T-helper 2 cell treated with Interferon-gamma antibody and Interleukin-4, amounts not matched to agents 5 μg/mL and 100 μg/mL, for 36 hours (primary cell): ENCODE measurements at places on chromosomes 12 and 14.
A peak's percentile ranks its signal among the peaks of the same experiment; 100 is the strongest.

DNA sequence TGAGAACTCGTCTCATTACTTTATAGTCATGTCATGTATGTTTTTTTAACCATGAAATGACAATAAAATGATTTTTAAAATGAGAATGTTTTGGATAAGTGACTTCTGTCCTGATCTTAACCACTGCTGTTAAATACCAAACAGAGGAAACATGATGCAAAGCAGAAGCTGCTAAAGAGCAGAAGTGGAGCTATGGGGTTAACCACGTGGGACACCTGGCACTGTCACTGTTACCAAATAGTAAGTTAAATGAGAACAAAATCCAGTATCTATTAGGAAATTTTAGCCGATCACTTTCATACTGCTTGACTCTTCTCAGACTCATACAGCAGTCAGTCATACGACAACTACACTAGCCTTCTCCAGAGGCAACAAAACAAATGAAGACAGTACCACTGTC is 82.4 kb downstream of the SCAF11 start:
- no peak overlapping the region for H3K27ac ChIP-seq
- no peak overlapping the region for H3K4me3 ChIP-seq
- H3K4me1 ChIP-seq = no peaks in the 10 kb centered on the region
- no peaks in the 10 kb centered on the region for H3K27me3 ChIP-seq

DNA sequence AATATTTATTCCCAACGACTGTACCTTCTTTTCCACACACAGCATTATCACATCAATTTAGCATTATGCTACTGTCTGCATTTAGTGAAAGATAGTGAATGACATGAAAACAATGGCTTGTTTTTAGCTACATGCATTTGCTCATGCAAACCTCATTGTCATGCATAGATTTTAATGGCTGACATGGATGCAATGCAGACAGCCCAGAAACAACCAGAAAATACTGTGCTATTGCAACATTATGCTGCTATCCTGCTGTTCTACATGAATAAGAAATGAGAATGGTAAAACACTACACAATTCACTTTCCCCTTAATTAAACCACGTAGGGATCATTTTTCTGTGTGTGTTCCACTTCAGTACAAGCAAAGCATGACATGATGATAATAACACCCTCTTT is 90.8 kb downstream of the LIN7A start:
- no peak overlapping the region for H3K27ac ChIP-seq
- H3K4me1 ChIP-seq = no peaks in the 10 kb centered on the region
- H3K4me3 ChIP-seq = no peak overlapping the region

DNA sequence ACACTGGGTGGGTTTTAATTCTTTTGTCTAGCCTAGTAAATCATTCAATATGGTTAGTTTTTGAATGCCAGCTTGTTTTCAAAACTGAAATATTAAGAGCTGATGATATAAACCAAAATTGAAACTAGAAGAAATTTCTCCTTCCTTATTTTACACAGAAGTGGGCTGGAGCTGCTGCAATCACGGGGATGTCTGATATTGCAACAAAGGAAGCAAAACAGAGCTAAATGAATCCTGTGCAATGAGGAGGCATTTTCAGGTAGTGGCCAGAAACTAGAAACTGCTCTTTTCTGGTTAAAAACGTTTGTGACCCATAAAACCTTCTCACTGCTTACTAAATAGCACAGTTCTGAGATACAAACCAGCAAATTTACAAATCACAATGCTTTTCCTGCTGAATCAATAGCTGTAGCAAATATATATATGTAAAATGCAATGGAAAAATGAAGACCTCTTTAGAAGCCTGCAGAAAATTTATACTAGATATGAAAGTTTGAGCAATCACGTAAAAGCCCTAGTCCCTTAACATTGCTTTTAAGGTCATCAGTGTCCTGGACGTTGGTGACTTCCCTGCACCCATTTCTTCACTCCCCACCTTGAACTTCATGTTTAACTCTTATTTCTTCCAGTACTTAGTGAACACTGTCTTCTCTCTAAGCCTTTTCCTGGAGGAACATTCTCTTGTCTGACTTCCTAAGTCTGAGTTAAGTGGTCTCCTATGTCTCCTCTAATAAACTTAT is 15.9 kb upstream of the LRRK2 start:
- H3K27me3 ChIP-seq = no peaks in the 10 kb centered on the region
- no peak overlapping the region for H3K4me3 ChIP-seq
- H3K27ac ChIP-seq = no peak overlapping the region
- H3K36me3 ChIP-seq = no peaks in the 10 kb centered on the region

DNA sequence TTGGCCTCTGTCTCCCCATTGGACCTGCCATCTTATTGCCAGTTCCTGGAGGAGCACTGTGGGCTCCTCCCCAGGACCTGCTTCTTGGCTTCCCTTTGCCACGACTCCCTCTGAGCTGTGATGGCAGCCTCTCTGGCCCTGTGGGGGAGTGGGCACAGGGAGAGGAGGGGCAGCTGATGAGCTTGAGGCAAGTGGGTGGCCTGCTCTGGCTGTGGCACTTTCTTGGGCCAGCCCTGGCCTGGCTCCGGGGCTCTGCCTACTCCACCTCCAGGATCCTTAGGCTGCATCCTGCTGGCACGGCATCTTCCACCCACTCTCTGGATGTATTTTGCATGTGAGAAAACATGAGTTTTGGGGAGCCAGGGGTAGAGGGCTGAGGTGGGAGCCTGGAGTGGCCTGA is 32.6 kb upstream of the MUCL1 start:
- no peaks in the 10 kb centered on the region for H3K36me3 ChIP-seq
- no peak overlapping the region for H3K4me3 ChIP-seq
- no peak for DNase-seq
- H3K4me1 ChIP-seq = no peaks in the 10 kb centered on the region

DNA sequence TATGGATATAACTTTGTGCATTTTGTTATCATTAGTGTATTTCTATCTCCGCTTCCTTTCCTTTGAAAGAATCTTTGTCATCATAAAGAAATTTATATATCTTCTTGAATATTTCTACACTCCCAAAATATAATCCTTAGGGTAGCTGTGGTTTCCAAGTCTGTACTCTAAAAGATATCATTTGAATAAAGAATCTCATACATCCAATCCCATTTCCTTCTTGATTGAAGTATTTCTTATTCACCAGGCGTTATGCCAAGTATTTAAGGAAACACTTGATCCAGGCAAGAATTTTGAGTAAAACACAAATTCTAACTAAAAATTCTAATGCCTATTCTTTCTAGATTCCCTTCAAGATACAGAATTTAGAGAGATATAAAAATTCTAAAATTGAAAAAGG is 821.8 kb downstream of the GALC start:
- DNase-seq = no peak
- no peaks in the 10 kb centered on the region for H3K4me1 ChIP-seq
- no peak overlapping the region for H3K4me3 ChIP-seq

GRCh38 chr14:38202444-38203191 is 5.1 kb upstream of the SSTR1 start:
- H3K4me1 ChIP-seq = no peaks in the 10 kb centered on the region
- H3K4me3 ChIP-seq = no peak overlapping the region
- no peak for DNase-seq

GRCh38 chr12:95703986-95704385 is 86.6 kb downstream of the NTN4 start:
- H3K36me3 ChIP-seq = no peaks in the 10 kb centered on the region
- H3K27me3 ChIP-seq = peaks cover 7% of the 10 kb centered on the region
- no peak for DNase-seq
- H3K4me1 ChIP-seq = no peaks in the 10 kb centered on the region
- no peak overlapping the region for H3K27ac ChIP-seq

- no peaks in the 10 kb centered on the region for H3K4me1 ChIP-seq
- H3K27me3 ChIP-seq = no peaks in the 10 kb centered on the region
- no peak overlapping the region for H3K4me3 ChIP-seq
- no peak overlapping the region for H3K27ac ChIP-seq
- DNase-seq = no peak
Measured at GRCh38 chr12:117412465-117413188, 51.2 kb upstream of the NOS1 start.

- H3K27ac ChIP-seq = no peak overlapping the region
- H3K4me3 ChIP-seq = no peak overlapping the region
- DNase-seq = no peak
- no peaks in the 10 kb centered on the region for H3K36me3 ChIP-seq
Measured at GRCh38 chr12:100955139-100955538, 160.6 kb downstream of the ANO4 start.

DNA sequence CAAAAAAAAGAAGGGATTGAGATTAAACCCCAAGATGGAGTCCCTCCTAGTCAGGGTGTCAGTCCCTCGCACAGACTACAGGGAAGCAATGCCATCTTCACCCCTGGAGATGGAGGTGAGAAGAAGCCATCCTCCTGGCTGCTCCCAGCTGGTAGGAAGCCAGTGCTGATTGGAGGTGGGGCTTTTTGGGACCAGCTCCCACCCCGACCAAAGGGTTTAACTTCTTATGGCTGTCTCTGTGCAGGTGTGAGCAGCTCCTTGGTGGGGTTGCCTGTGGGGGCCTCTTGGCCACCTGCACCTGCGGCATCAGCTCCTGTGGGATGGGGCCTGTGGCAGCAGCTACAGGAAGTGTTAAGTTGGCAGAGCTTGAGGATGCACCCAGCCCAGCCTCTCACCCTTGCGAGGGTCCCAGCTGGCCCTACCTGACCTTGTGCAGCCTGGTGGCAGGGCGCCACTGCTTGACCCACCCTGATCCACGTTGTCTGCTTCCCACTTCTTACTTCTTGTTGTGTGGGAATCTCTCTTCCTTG is 3.8 kb upstream of the KRT86 start:
- DNase-seq = no peak
- H3K4me3 ChIP-seq = no peak overlapping the region
- H3K27me3 ChIP-seq = peaks cover 37% of the 10 kb centered on the region
- H3K27ac ChIP-seq = no peak overlapping the region
- no peaks in the 10 kb centered on the region for H3K4me1 ChIP-seq

- no peak for DNase-seq
- no peaks in the 10 kb centered on the region for H3K36me3 ChIP-seq
- H3K4me1 ChIP-seq = no peaks in the 10 kb centered on the region
- no peak overlapping the region for H3K4me3 ChIP-seq
- H3K27me3 ChIP-seq = no peaks in the 10 kb centered on the region
Measured at GRCh38 chr12:16670456-16671050, 64.6 kb upstream of the LMO3 start.

GRCh38 chr12:54258201-54258681 is 21.7 kb downstream of the CBX5 start:
- no peak overlapping the region for H3K4me3 ChIP-seq
- H3K27ac ChIP-seq = peak overlapping the region; percentile 60
- DNase-seq = no peak

GRCh38 chr14:97283841-97284240 is 486.7 kb downstream of the VRK1 start:
- no peak overlapping the region for H3K27ac ChIP-seq
- H3K27me3 ChIP-seq = peaks cover 16% of the 10 kb centered on the region

- no peaks in the 10 kb centered on the region for H3K27me3 ChIP-seq
- no peak overlapping the region for H3K4me3 ChIP-seq
- no peak for DNase-seq
- peaks cover 13% of the 10 kb centered on the region for H3K4me1 ChIP-seq
- no peaks in the 10 kb centered on the region for H3K36me3 ChIP-seq
Measured at GRCh38 chr12:110600254-110600653, 13.7 kb upstream of the TCTN1 start.

- DNase-seq = no peak
- no peaks in the 10 kb centered on the region for H3K27me3 ChIP-seq
- no peak overlapping the region for H3K4me3 ChIP-seq
- no peak overlapping the region for H3K27ac ChIP-seq
Measured at GRCh38 chr12:62776575-62776974, 158.4 kb downstream of the PPM1H start.

DNA sequence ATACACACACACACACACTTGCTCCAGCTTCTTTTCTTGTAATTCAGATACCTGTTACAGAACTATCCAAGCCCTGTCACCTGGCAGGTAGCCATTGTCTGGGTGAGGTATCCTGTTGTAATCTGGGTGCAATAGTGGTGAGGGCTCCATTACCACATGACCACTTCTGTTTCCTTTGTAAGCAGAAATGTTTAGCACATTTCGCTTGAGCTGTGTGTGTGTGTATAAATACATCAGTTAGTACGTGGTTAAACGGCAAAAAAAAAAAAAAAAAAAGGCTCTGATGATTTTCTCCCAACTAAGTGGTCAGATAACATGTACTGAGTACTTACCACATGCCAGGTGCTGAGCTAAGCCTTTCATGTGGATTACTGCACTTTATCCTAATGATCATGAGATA is 129.3 kb upstream of the SSTR1 start:
- H3K36me3 ChIP-seq = no peaks in the 10 kb centered on the region
- peaks cover 34% of the 10 kb centered on the region for H3K4me1 ChIP-seq
- H3K4me3 ChIP-seq = peak overlapping the region; percentile 35
- H3K27me3 ChIP-seq = no peaks in the 10 kb centered on the region
- H3K27ac ChIP-seq = peak overlapping the region; percentile 51

GRCh38 chr14:56119201-56119981 is 1.2 kb downstream of the PELI2 start:
- DNase-seq = peak; percentile 24
- peak overlapping the region; percentile 70 for H3K4me3 ChIP-seq
- no peaks in the 10 kb centered on the region for H3K36me3 ChIP-seq
- H3K4me1 ChIP-seq = peaks cover 29% of the 10 kb centered on the region
- peaks cover 44% of the 10 kb centered on the region for H3K27me3 ChIP-seq

- peaks cover 6% of the 10 kb centered on the region for H3K27me3 ChIP-seq
- H3K36me3 ChIP-seq = no peaks in the 10 kb centered on the region
Measured at GRCh38 chr14:92356677-92357076, 33.7 kb downstream of the SLC24A4 start.
